NCI-H187 (cell line): ENCODE measurements at places on chromosomes 11 and 22.

DNA sequence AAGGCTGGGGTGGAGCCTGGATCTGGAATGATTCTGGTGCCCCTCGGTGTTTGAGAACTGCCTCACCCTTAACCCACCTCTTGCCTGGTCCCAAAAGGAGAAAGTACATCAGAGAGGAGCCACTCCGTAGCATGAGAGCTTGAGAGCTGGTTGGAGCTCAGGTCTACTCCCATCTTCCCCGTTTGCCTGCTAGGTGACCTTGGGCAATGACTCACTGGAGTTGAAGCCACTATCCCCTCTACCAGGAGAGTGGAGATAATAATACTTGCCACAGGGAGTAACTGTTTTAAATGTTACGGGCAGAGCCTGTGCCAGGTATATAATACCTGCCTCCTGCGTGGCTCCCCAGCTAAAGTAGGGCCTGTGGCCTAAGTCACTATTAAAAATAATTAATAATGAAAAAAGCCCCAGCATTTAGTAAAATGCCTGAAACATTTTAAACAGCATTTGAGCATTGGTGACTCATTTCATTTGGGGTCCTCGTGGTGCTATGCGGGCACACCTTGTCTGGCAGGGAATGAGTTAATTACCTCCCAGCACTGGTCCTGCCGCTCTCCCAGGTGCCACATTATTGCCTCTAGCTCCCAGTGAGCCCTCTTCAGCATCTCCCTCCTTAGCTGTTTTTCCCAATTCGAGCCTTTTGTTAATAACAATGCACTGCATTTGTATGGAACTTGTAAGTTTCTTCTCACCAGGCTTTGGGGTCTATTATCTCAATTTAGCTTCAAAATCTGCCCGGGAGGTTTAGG, 22.5 kb downstream of the CYTH4 start:
- no peak for DNase-seq

- no peak for DNase-seq
These were observed at the start of gene MLC1 for GRCh38 chr22:50085211-50085972. Gene MLC1 (minus strand): TSS chr22:50085426. CDS start chr22:50084902, 524 bp downstream.

DNA sequence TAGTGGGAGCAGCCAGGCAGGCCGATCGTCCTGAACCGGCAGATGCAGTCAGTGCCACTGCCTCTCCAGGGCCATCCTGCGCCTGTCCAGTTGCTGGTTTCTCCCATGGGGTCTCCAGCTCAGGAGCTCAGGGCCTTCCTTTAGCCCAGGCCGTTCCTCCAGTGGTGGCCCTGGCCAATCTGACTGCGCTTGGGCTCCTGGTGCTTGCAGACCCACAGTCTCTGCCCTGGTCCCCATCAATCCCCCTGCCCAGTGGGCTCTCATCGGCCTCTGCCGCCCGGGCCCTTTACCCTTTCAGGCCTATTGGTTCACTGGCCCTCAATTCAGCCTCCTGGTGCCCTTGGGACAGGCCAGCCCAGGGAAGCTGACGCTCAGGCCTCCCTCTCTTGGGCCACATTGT, 29.2 kb upstream of the TSKU start:
- no peak for DNase-seq

DNA sequence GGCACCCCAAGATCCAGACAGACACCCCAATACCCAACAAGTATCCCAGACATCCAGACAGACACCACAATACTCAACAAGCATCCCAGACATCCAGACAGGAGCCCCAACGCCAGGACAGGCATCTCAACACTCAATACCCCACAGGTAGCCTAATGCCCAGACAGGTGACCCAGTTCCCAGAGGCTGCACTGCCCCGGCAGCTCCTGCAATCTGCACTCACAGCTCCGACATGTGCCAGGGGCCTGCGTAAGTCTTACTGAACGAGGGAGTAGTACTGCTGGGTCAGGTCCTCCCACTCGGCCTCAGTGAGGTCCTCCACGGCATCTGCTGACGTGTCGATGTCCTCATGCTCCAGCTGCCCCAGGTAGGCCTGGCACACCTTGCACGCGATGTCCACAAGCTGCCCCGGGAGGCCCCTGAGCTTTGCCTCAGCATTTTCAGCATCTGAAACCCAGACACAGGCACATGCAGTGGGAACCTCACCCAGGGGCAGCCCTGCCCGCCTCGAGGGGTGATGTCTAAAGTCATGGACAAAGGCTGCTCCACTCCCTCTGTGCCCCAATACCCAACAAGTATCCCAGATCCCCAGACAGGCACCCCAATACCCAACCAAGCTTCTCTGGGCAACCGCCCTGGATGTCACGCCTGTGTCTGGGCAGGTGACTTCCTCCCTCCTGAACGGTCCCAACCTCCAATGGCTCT, 16.6 kb downstream of the TTLL8 start:
- no peak for DNase-seq

- no peak for DNase-seq
These were observed 682.3 kb downstream of the TBC1D22A start for GRCh38 chr22:47444746-47445065.

GRCh38 chr11:109958821-109959166, 134.4 kb upstream of the ZC3H12C start:
- no peak for DNase-seq

- no peak for DNase-seq
These were observed 137.3 kb downstream of the KCNA4 start for GRCh38 chr11:29879560-29879959.

- DNase-seq = no peak
These were observed 720.1 kb downstream of the DLG2 start for GRCh38 chr11:84906995-84907394.

DNA sequence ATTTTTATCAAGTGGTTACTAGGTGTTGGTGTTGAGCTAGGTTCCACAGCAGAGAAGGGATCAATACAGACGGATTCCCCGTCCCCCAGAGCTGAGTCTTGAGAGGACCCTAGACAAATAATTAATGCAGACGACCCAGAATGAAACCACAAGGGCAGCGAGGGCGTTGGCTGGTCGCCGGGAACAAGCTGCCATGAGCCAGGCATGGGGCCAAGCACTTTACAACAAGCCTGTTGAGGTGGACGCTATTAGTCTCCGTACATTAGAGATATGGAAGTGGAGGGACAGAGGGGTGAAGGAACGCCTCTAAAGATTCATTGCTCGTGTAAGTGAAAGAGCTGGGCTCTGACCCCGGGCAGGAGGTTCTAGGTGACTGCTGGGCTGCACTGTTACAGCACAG, 77.1 kb upstream of the EIF3D start:
- DNase-seq = no peak

DNA sequence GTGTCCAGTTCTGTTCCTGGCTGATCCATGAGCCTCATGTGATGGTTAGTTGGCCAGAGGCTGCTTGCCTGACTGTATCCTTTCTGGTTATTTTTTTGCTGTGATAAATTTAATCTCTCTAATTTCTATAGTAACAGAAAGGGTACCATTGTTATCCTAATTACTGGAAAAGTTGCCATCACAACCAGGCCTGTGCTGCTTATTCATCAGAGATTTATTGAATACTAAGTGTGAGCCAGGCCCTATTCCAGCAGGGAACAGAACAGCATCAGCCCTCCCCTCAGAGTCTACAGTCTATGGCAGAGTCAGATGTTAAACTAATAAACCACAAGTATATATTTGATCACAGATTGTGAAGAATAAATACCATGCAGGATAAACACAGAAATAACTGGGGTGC, 86.8 kb downstream of the DEPDC5 start:
- DNase-seq = no peak

DNA sequence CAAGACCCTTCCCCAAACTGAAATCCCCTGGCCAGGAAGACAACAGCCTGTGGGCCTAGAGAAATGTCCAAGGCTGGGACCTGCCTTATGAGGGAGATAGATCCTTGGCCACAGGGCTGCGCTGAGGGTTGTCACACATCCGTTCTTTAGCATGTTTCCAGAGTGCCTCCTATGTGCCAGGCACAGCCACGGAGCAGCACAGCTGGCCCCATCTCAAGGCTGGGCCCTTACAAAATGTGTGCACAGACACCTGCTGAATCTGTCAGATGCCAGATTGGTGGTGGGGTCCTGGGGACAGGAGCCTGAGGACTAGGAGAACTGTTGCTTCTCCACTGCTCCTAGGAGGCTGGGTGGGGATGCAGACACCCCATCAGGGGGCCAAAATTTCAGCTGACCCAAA, 11.2 kb downstream of the GRIK4 start:
- DNase-seq = no peak

DNA sequence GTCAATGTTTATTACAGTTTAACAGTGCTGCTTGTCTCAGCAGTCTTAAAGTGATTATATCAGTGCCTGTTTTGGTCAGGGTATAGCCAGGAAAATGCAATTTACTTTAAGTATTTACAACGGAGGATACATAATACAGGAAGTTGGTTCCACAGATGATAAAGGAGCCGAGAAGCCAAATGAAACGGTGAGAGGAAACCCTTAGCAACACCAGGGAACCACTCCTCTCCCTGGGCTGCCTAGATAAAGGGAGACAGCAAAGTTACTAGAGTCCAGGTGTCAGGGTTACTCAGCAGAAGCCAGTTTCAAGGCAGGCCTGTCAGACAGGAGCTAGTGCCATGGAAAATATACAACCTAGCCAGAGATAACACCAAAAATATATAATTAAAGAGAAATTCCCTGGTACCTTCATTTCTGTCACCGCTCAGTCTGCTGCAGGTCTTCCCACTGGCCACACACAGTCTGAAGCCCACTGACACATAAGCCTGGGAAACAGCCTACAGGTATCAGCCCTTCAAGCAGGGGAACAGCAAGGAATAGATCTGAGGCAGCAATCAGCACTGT, 55.5 kb downstream of the FAM76B start:
- no peak for DNase-seq

GRCh38 chr11:19380375-19380774, 139.6 kb upstream of the E2F8 start:
- DNase-seq = no peak

- peak; percentile 15 for DNase-seq
These were observed 21.2 kb downstream of the SLC5A12 start for GRCh38 chr11:26700574-26701235.

- no peak for DNase-seq
These were observed 60.5 kb downstream of the OSBP2 start for GRCh38 chr22:30754971-30755758.

DNA sequence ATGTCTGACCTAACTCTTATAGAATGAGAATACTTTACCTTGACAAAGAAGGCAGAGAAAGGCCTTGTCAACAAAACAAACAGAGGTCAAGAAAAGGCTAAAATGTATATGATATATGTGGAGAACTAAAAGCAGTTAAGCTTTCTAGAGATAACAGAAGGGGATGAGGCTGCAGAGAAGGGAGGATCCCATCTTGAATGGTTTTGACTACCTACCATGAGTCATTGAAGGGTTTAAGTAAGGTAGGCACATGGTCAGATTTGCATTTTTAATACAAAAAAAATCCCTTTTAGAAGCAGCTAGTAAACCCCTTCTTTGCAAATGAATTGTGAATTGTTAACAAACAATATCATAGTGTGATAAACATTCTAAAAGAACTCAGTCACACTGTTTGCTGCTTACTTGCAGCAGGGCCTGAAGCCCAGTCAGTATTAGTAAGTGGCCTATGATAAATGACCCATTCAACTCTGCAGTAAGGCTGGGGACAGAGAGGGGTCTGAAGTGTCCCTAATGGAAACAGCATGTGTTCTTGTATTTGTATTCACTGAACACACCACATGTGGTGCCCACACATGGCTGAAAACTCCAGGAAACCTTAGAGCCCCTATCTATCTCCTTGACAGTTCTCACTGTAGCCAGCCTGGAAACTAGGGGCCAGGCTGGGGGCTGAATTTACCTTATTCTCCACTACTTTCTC, 328.8 kb upstream of the PITPNB start:
- DNase-seq = no peak

GRCh38 chr22:43110927-43111623, 525 bp downstream of the BIK start:
- DNase-seq = no peak

GRCh38 chr22:17915188-17915587, 109.2 kb downstream of the MICAL3 start:
- no peak for DNase-seq

GRCh38 chr11:72998676-72999075, 143.4 kb downstream of the FCHSD2 start:
- DNase-seq = no peak

GRCh38 chr11:2297623-2298030, 4.1 kb downstream of the C11orf21 start:
- DNase-seq = no peak

DNA sequence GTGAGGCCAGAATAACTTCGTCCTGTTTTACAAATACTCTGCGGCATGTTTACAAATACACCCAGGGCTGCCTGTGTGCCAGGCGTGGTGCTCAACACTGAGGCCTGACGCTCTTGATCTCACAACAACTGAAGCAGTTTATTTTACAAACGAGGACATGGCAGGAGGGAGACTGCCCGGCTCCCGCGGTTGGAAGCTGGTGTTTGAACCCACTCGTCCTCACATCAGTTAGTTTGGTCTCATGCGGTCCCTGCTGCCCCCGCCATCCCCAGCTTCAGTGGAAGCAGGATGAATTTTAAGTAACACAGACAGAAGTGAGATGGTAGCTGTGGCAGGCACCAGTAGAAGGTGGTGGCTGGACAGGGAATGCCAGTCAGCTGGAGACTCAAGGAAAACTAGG, 16.4 kb downstream of the KIAA0930 start:
- DNase-seq = no peak
